ENCODE measurements at places on chromosomes 1 and 21.

- peak; percentile 96 for DNase-seq
Observed at GRCh38 chr21:35256468-35256988, 207.4 kb upstream of the RUNX1 start.

DNA sequence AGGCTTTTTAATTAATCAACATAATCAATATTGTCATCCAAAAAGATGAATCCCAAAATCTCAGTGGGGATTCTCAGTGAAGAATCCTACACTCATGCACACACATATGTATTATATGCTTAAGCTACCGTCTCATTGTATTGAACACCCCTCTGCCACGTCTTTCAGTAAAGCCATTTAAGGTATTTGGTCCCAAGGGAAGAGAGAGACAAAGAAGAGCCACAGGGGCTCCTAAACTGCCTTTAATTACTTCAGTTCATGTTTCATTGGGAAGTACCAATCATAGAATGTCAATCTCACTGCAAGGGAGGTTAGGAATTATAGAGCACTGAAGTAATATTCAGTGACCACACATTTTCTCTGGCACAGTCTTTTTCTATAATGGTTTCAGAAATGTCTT is 388.6 kb upstream of the NEGR1 start:
- DNase-seq: no peak

- no peak for DNase-seq
Observed at GRCh38 chr1:114037962-114038816, 58.9 kb downstream of the OLFML3 start.

- no peak for DNase-seq
Observed at GRCh38 chr1:166297993-166298392, 131.2 kb upstream of the FAM78B start.

GRCh38 chr1:19309123-19309813 is 2.7 kb downstream of the AKR7A2 start:
- peak; percentile 94 for DNase-seq

DNA sequence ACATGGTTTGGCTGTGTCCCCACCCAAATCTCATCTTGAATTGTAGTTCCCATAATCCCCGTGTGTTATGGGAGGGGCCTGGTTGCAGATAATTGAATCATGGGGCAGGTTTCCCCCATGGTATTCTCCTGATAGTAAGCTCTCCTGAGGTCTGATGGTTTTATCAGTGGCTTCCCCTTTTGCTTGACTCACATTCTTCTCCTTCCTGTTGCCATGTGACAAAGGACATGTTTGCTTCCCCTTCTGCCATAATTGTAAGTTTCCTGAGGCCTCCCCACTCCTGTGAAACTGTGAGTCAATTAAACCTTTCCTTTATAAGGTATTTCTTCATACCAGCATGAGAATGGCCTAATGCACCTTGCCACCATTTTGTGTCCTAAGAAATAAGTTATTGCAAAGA is 415.0 kb downstream of the COL11A1 start:
- DNase-seq: no peak

- no peak for DNase-seq
Observed at GRCh38 chr1:70195342-70195741, 10.0 kb downstream of the LRRC40 start.

GRCh38 chr1:16243936-16244649 is 7.1 kb upstream of the CPLANE2 start:
- peak; percentile 89 for DNase-seq

- DNase-seq: no peak
Observed at GRCh38 chr1:234989479-234990327, 138.9 kb downstream of the TOMM20 start.

DNA sequence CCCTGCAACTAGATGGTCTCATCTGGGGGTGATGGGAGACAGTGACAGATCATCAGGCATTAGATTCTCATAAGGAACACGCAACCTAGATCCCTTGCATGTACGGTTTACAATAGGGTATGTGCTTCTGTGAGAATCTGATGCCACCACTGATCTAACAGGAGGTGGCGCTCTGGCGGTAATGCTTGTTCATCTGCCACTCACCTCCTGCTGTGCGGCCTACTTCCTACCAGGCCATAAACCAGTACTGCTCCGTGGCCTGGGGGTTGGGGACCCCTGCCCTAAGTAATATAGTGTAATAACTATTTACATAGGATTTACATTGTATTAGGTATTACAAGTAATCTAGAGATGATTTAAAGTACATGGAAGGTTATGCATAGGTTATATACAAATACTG is 134.9 kb downstream of the CLEC20A start:
- no peak for DNase-seq

DNA sequence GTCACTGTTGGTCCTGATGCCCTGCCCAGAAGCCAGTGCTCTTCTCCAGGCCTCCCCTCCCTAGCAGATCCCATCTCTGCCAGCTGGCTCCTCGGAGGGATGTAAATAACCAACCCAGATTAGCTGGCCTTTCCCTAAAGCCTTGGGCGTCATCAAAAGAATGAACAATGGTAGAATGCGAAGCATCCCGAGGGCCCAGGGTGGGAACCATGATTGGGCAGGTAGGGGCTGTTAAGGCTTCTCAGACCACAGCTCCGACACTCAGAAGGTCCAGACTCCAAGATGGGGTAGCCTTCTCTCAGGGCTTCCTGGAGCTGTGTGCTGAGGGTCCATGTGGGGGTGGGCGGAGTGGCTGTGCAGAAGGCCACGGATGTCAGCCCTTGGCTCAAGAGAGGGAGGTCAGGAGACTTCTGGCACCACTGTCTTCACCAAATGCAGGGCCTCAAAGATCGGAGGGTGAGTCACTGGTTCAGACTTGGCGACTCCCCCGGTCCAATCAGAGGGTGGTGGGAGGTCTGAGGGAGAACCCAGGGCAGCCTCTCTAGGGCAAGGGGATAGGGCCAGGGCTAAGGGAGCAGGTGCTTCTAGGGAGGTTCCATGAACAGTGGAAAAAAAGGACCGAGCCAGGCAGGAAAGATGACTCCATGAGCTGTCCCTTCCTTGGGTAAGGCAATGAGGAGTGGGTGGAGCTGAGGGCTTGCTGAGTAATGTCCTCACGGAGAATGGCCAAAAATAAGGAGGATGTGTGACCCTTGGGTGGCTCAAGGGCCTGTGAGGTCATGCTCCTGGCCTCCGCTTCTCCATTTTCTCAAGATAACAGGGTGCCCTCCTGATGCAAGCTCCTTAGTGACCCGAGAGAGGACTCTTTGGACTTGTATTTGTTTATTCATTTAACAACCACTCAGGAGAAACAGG is 58.4 kb upstream of the EPS8L3 start:
- DNase-seq: peak; percentile 92

- DNase-seq: no peak
Observed at GRCh38 chr1:228317411-228317828, 89.2 kb downstream of the TRIM11 start.

GRCh38 chr1:151536499-151536898 is 3.6 kb upstream of the TUFT1 start:
- DNase-seq: no peak

DNA sequence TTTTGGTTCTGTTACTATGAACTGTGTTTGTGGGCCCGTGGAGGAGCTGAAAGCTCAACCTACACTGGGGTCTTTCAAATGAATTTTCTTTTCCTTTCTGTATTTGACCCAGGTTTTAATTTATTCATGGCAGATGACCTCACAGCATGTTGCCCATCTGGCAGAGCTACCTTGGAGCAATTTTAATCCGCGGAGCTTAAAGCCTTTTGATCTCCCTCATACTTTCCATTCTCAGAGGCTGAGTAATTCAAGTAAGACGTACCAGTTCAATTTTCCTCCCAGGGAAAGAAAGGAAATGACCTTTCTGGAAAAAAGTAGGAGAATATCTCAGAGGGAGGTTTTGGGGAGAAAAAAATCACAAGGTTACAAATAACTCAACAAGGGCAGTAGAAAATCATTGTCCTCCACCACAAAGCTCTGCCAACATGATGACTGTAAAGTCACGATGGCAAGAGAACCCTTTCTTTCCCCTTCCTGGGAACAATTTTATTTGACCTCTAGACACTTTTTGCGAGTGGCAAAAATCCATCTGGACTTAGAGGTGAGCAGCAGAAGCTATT is 21.6 kb upstream of the PCP4 start:
- no peak for DNase-seq

DNA sequence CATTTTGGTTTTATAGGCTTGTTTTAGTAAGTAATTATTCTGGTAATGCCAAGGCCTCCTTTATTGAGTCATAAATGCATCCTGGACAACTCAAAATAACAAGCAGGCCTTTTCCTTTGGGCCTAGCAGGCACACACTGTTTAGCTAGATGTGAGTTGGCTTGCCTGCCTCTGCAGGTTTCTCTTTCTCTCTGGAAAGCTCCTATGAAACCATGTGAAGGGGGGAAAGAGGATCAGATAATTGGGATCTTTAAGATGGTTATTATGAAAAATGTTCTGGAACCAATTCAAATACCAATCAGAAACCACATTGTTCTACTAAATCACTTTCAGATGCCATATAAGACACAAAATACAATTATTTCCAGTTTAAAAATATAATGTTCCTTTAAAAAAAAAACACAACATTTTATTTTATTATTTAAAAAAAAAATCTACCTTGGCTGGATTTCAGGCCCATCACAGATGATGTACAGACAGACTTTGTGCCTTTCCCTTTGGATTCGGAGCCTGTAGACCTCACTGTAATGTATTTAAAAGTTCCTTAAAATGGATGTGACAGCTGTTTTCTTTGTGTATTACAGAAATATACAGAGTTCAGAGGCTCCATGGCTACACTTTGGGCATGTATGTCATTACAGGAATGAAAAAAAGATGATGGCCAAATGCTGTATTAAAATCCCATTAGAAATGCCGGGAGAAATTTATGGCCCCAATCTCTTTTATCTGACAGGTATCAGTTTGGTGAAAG is 80.2 kb downstream of the NTMT2 start:
- peak; percentile 37 for DNase-seq

DNA sequence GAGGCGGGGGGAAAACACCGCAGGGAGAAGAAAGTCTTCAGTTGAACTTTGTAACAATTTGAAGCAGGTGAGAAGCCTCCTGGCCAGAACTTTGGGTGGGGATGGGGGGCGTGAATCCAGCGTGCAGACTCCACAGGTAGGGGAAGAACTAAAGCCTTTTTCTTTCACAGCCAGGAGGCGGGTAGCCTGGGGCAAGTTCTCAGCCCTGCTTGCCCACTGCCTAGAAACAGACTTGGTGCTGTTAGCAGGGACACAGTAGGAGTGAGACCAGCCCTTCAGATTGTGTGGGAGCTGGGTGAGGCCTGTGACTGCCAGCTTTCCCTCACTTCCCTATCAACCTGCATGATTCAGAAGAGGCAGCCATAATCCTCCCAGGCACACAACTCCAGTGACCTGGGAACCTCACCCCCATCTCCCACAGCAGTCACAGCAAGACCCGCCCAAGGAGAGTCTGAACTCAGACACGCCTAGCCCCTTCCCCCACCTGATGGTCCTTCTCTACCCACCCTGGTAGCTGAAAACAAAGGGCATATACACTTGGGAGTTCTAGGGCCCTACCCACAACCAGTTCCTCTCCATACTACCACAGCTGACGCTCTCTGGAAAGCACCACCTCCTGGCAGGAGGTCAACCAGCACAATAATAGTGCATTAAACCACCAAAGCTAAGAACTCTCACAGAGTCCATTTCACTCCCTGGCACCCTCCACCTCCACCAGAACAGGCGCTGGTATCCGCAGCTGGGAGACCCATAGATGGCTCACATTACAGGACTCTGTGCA is 83.5 kb upstream of the CDC42BPA start:
- DNase-seq: no peak

- peak; percentile 62 for DNase-seq
Observed at GRCh38 chr21:34890724-34891612, 158.1 kb downstream of the RUNX1 start.

- peak; percentile 26 for DNase-seq
Observed at GRCh38 chr1:163361123-163361934, 39.6 kb downstream of the NUF2 start.

DNA sequence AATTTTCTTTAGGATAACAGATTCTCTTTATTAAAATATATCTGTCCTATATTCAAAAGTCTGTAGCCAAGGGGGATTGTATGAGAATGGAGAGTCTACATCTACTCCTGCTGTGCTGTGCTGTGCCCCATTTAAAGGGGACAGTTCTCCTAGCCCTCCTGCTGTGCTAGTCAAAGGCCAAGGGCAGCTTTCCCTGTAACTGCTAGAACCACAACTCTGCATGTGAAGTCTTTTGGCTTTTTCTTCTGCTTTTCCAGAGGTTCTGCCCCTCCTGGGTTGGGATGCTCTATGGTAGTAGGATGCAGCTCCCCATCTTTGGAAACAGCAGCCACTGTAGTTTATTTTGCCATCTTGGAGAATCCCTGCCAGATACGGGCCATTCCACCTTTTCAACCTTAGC is 197.5 kb upstream of the JUN start:
- DNase-seq: no peak

- DNase-seq: no peak
Observed at GRCh38 chr1:22212400-22213233, 69.7 kb upstream of the WNT4 start.

- DNase-seq: no peak
Observed at GRCh38 chr21:25566645-25567044, 40.6 kb downstream of the MRPL39 start.

- DNase-seq: peak; percentile 41
Observed at GRCh38 chr1:113021430-113022085, 51.4 kb upstream of the LRIG2 start.

DNA sequence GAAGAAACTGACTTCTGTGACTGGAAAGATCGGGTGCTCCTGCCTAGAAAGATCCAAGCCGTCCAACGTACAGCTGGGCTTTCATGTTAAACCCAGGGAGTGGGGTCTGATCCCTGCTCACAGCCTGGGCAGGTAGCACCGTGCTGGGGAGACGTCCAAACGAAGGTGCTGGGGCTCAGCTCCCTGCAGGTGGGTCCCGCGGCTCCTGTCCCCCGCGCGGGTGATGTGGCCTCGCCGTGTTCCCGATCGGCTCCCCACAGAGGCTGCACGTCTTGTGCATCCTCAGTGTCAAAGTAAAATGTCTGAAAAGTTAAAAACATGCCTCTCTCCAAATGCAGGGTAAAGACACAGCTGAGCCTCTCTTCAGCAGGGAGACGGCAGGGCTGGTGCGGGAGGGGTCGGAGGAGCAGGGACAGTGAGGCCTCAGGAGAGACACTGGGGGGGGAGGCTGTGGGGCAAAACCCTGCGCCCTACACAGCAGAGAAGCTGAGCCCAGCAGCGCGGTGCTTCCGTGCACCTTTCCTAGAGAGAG is 40.1 kb upstream of the COL6A2 start:
- DNase-seq: no peak

DNA sequence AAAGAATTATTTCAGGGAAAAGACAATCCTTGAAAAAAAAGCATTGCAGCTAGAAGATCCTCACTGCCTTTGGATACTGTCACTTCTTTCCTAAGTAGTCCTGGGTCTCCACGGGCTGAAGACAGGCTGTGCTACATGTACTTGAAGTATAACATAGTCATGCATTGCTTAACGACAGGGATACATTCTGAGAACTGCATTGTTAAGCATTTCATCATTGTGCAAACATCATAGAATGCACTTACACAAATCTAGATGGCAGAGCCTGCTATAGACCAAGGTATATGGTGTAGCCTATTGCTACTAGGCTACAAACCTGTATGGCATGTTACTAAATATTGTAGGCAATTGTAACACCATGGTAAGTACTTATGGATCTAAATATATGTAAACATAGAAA is 54.0 kb downstream of the KIAA0040 start:
- DNase-seq: no peak

Data from GM23248 (cell line).